CD8-positive, alpha-beta memory T cell (primary cell): ENCODE measurements at places on chromosomes 2 and 18. TPM values are rescaled to one million over a fixed set of nuclear protein-coding genes. Genes with fewer than 3 reads are reported as not detected.

- H3K4me1 ChIP-seq = no peaks in the 10 kb centered on the region
- no peaks in the 10 kb centered on the region for H3K36me3 ChIP-seq
- H3K27me3 ChIP-seq = no peaks in the 10 kb centered on the region
- no peak for DNase-seq
- H3K27ac ChIP-seq = no peak overlapping the region
These were observed 643.0 kb upstream of the FAM98A start for GRCh38 chr2:34241905-34242762.

DNA sequence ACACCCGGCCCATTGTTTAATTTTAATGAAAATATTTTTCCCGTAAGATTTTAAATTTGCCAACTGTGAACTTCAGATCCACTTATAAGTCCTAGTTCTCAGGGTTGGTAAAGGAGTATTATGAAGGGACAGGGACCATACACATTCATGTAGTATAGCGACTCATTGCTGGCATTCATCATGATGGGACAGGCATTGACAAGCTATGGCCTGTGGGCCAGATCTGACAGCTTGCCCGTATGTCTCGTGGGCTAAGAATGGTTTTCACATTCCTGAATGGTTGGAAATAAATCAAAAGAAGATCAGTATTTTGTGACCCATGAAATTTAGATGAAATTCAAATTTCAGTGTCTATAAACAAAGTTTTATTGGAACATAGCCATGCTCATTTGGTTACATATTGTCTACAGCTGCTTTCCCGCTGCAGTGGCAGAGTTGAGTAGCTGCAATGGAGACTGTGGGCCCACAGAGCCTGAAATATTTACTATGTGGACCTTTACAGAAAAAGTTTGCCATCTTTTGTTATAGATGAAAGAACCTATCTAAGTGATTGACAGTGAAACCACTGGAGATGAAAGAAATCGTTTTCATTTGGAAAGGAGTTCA is 4.1 kb downstream of the RAPGEF4 start:
- DNase-seq = no peak
- H3K36me3 ChIP-seq = no peaks in the 10 kb centered on the region
- no peak overlapping the region for H3K4me3 ChIP-seq
- H3K27ac ChIP-seq = no peak overlapping the region

- no peaks in the 10 kb centered on the region for H3K27me3 ChIP-seq
- H3K36me3 ChIP-seq = peaks cover 8% of the 10 kb centered on the region
- DNase-seq = no peak
- no peak overlapping the region for H3K4me3 ChIP-seq
- no peaks in the 10 kb centered on the region for H3K4me1 ChIP-seq
These were observed 110.9 kb downstream of the ROCK1 start for GRCh38 chr18:21000667-21001066.

Gene TANC1
- 0.13 TPM for total RNA-seq

- no peak overlapping the region for H3K4me3 ChIP-seq
- H3K4me1 ChIP-seq = peaks cover 10% of the 10 kb centered on the region
- no peaks in the 10 kb centered on the region for H3K27me3 ChIP-seq
These were observed 99.0 kb upstream of the ID2 start for GRCh38 chr2:8582651-8583399.

Gene AMER3
- total RNA-seq = not detected

Gene LIPG
- total RNA-seq = not detected

Gene L3MBTL4
- 0.18 TPM for total RNA-seq

DNA sequence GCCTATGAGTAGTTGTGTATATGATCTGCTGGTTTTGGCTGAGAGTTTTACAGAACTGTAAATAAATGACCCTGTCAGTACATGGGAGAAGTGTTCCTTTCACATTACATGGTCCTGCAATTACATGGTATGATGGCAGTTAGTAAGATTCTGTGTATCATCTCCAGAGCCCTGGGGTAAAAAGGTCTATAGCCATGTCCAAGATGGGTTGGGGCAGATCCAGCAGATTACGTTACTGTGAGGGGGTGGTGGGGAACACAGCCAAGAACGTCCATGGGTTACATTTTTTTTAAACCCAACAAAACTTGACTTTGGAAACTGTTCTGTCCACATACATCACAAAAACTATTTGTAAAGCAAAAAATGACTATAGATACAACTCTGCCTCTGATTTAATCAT is 64.2 kb upstream of the LMAN1 start:
- no peak overlapping the region for H3K27ac ChIP-seq
- H3K27me3 ChIP-seq = no peaks in the 10 kb centered on the region
- H3K4me1 ChIP-seq = no peaks in the 10 kb centered on the region
- no peak overlapping the region for H3K4me3 ChIP-seq

- no peak overlapping the region for H3K27ac ChIP-seq
- no peaks in the 10 kb centered on the region for H3K36me3 ChIP-seq
- no peaks in the 10 kb centered on the region for H3K4me1 ChIP-seq
- no peaks in the 10 kb centered on the region for H3K27me3 ChIP-seq
These were observed 797 bp downstream of the NXPH2 start for GRCh38 chr2:138779406-138779780.

DNA sequence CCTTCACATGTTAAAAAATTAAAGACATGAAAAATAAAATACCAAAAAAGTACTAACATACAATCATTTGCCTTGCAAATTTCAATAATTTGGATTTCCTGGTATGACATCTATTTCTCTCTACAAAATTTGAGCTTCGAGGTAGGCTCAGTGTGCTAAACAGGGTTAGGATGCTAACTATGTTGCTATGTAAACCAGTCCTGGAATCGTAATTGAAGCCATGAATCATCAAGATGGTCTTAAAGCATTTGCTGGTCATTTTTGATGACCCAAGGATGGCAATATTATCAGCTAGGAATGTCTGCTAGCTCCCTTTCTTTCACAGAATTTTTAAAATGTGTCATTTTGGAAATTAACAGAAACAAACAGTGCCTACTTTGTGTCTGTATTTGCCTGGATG is 107.9 kb upstream of the TTC39C start:
- no peaks in the 10 kb centered on the region for H3K27me3 ChIP-seq
- no peak for DNase-seq
- no peak overlapping the region for H3K27ac ChIP-seq
- H3K4me3 ChIP-seq = no peak overlapping the region
- no peaks in the 10 kb centered on the region for H3K4me1 ChIP-seq

Gene DSG1
- total RNA-seq = not detected

DNA sequence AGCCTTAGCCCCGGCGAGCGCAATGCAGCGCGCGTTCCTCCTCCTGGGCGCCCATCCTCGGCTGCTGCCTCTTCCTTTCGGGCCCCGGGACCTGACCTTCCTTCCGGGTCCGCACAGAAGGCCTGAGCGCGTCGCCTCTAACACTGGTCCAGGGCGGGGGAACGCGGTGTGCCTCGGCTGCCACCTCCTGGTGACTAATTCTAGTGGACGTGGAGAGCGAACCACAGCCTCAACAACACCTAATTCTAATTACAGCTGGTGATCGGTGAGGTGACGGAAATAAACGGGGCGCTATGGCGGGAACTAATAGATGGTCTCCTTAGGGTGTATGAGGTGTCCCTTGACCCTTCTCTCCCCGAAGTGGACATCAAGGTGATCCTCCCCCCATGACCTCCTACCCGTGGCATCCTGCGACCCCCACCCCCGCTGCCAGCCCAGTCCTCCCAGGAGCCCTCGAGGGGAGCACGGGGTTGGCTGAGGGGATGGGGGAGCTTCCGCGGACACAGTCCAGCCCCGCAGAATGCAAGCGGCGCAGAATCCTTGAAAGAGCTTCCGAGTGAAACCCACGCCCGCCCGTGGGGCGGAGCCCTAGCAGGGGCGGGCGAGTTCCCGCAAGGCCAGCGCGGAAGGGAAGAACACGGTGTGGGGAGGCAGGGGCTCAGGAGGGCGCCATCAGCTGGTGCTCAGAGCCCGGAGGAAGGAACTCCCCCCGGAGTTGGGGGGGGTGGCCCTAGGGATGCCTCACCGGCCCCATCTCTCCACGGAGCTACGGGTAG is 12.8 kb upstream of the HMSD start:
- H3K4me1 ChIP-seq = peaks cover 6% of the 10 kb centered on the region
- H3K4me3 ChIP-seq = peak overlapping the region; percentile 62
- no peaks in the 10 kb centered on the region for H3K36me3 ChIP-seq
- H3K27me3 ChIP-seq = peaks cover 7% of the 10 kb centered on the region

DNA sequence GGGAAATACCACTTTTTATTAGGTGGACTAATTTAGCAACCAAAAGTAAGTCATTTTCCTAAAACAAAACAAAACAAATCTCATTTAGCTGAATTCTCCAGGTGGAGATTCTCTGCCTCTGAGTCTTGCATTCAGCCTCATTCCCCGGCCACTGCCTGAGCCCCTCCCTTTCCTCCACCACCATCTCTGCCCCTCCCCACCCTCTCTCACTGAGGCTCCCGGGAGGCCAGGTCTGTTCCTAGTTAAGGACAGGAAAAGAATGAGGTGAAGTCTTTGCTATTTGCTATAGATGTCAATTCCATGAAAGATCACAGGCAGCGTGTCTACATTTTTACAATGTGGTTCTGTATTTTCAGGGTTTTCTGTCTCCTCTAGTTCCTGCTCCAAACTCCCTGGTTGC is 83.0 kb upstream of the SOX11 start:
- H3K4me3 ChIP-seq = no peak overlapping the region
- H3K36me3 ChIP-seq = no peaks in the 10 kb centered on the region
- H3K4me1 ChIP-seq = no peaks in the 10 kb centered on the region

DNA sequence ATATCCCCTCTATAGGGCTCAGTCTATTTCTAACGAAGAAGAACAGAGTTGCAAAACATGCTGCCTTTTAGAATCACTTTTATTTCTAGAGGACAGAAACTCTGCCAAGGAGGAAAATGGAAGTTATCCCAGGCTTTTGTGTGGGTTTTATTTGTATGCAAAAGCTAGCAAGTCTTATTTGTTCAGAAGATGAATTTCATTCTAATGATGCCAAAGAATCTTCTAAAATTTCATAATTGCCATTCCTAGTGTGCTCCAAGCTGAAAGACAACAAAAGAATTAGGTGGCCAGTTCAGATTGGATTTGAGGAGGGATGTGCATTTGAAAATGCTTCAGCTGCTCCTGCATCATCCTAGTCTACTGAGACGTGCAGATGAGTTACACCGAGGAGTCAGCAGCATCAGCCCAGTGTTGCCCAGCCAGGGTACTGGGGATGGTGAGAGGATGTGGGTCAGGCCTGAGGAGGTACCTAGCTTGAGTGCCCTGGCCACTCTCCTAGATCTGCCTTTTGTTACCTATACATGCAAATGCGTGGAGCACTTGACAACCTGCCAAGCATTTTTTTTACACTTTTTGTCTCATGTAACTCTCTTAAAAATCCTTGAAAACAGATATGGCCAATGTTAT is 80.1 kb downstream of the KCNS3 start:
- no peak for DNase-seq
- no peaks in the 10 kb centered on the region for H3K27me3 ChIP-seq
- no peak overlapping the region for H3K27ac ChIP-seq
- H3K4me3 ChIP-seq = no peak overlapping the region
